ENCODE measurements at places on chromosomes 7 and 10. TPM values are rescaled to one million over a fixed set of nuclear protein-coding genes. Genes with fewer than 3 reads are reported as not detected.

- no peak for DNase-seq
Measured at GRCh38 chr7:151212626-151213025, 2.3 kb upstream of the H2BK1 start.

- peak; percentile 71 for DNase-seq
Measured at GRCh38 chr7:152872061-152872744, 112.7 kb downstream of the ACTR3B start.

DNA sequence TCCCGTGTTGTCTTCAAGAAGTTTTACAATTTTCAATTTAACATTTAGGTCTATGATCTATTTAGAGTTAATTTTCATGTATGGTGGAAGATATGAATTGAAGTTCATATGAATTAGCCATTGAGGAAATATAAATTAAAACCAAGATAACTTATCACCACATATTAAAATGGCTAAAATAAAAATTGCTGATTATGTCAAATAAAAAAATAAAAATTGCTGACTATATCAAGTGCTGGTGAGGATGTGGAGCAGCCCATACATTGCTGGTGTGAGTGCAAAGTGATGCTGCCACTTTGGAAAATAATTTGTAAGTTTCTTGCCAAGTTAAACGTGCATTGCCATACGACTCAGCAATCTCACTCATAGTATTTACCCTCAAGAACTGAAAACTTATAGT is 44.6 kb upstream of the AHR start:
- no peak for DNase-seq

GRCh38 chr7:143331179-143331801 is 15.4 kb downstream of the CLCN1 start:
- DNase-seq = no peak

DNA sequence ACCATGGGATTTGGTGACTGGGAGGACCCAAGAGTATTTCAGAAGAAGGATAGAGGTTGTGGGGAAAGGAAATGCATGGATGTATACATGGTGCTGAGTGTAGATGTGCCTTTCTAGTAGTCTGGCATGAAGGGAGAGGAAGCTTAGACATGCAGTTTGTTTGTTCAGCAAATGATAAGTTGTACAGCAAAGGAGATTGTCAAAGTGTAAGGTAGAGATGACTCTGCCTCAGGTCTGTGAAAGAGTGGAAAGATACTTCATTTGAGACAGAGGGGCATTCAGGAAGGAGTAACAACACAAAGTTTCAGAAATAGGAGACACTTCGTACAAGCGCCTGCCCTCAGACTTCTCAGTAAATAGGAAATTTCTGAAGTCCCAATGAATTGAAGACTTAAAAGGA is 152.3 kb downstream of the CELF2 start:
- DNase-seq = no peak

- no peak for DNase-seq
Measured at GRCh38 chr10:114278884-114279191, 39.8 kb downstream of the VWA2 start.

DNA sequence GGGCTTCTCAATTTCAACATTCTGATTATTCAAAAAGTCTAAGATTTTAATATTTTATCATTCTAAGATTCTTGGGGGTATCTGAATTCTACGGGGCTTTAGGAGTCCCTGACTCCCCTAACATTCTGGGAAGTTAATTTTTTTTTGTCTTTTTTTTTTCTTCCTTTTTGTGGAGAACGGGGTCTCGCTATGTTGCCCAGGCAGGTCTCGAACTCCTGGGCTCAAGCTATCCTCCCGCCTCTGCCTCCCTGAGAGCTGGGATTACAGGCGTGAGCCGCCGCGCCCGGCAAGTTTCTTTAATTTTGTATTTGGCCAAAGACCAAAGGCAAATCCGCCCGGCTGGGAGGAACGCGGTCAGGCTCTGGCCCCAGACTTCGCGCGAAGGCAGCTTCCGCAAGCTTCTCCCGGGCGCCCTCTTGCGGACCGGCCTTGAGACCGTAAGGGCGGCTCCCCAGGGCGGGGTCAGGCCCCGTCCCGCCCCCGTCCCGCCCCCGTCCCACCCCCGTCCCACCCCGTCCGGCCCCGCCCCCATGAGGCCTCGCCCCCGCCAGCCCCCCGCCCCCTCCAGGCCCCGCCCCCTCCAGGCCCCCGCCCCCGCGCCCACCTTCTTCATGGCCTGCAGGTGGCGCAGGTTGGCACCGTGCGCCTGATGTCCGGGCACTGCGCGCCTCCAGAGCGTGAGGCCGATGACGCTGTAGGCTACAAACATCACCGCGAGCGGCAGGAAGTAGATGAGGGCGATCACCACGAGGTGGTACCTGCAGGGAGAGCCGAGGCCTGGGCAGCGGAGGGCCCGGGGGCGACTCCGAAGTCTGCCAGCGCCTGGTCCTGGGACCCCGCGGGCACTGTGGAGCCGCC is 8.2 kb downstream of the TACR2 start:
- peak; percentile 98 for DNase-seq

DNA sequence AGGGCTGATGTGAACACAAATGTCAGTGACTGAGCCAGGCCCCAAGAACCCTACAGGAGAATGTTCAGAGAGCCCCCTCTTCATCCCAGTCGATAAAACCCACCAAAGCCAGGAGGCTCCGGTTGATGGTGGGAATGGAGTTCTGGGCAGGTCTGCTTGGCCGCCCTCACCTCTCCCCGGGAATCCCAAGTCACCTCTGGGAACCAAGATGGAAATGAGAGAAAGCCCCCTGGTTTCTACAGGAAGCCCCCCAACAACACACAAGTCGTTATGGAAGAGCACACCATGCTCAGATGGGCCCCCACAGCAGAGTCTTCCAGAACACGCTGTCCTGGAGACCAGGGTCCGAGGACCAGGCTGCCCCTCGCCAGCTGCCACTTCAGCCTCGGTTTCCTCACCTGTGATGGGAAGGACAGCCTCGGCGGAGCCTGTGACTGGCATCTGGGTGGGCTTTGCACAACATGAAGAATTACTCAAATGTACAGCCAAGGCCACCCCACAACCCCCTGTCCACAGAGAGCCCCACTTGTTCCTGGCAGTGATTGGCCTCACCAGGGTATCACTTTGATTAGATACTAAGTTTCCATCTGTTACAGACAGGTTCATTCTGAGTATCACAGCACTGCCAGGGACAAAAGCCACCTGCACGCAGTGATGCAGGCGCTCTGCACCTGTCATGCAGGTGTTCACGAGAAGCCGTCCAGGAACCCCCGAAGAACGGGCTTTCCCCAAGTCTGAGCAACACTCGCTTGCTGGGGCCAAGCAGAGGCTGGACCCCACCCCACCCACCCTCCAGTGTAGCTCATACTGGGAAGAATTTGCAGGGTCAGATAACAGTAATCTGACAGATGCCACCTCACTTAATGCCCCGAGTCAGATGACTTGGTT is 57.6 kb downstream of the MKI67 start:
- DNase-seq = no peak

HK1 gene
- polyA plus RNA-seq = 32.0 TPM

All from SK-N-SH (cell line).